ENCODE measurements at places on chromosomes 11 and 22.

DNA sequence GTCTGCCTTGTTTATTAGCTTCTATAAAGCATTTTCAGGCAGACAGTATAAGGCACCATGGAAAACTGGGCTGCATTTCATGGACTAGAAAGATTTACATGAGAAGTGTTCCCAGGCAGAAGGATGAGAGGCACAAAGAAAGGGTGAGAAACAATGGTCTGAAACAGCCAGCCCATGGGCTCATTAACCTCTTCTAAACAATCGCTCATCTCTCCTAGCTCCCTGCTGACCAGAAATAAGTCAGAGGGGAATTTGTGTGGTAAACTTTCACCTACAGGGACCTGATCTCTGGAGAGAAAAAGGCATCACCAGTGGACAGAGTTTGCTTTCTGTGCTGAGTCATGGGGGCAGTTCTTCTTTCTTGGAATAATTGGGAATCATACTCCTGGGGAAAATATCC, 51.8 kb upstream of the KIRREL3 start:
- DNase-seq = no peak

DNA sequence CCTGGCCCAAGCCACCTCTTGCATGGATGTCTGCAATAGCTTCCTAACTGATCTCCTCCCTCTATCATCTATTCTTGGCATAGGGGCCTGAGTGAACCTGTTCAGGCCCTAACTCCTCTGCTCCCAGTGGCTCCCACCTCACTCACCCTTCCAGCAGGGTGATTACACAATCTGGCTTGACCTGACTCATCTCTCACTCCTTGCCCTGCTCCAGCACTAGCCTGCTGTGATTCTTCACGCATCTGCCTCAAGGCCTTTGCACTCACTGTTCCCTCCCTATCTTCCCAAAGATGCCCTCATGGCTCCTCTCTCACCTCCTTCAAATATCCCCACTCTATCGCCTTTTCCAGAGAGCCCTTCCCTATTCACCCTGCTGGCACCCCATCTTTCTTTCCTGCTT, 10.5 kb downstream of the SCN4B start:
- DNase-seq = no peak

GRCh38 chr11:30879322-30880005, 293.3 kb upstream of the MPPED2 start:
- no peak for DNase-seq

DNA sequence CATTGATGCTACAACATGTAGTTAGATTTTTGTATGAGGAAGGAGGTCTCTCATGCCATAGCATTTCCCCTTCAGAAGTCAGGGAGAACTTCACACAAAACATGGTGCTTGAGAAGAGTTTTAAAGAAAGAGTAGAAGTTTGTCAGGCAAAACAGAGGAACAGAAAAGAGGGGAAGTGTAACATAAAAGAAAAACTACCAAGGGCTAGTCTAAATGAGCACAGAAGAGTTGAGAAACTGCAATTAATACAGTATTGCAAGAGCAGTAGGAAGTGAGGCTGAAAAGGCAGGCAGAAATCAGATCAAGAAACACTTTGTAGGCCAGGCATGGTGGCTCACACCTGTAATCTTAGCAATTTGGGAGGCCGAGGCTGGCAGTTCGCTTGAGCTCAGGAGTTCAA, 61.0 kb downstream of the FAM168A start:
- DNase-seq = no peak

DNA sequence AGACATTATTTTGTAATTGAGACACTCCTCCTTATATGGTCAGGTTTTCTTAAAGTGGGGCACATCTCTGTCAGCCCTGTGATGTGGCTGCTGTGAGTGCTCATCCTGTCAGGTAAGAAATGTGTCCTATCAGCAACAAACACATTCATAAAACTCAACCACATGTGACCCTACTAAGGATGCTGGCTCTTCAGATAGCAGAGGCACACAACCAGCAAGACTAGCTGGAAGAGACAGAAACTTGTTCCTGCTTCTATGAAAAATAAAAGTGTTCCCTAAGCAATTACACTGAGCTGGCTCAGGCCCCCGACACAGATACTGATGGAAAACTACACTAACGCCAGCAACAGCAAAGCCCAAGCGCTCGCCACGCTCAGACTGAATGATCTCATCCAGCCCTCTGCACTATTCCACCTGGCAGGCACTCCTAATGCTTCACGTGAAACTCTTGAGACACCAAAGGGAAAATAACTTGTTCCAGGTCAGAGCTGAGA, 49.8 kb upstream of the CYP2D6 start:
- peak; percentile 85 for DNase-seq

- DNase-seq = no peak
Observed at GRCh38 chr11:128757886-128758612, 64.2 kb downstream of the FLI1 start.

- no peak for DNase-seq
Observed at GRCh38 chr11:2390091-2390724, 10.3 kb upstream of the TSSC4 start.

GRCh38 chr11:110000850-110001249, 92.3 kb upstream of the ZC3H12C start:
- no peak for DNase-seq

DNA sequence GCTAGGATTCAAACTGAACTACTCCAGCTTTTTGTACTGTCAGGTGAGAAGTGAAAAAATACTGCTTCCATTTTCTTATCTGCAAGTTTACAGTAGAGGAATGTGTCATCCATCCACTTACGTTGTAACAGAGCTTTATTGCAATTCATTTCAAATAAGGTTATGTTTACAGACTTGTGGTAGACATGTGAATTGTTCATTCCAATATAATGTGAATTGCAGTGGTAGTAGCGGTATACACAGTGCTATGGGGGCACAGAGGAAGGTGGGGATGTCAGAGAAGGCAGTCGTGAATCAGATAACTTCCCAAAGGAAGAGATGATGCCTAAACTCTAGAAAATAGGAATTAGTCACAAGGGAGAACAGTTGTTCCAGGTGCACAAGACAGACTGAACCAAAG, 42.5 kb downstream of the CEP57 start:
- no peak for DNase-seq

GRCh38 chr11:75733431-75734107, 15.9 kb downstream of the MOGAT2 start:
- DNase-seq = no peak

DNA sequence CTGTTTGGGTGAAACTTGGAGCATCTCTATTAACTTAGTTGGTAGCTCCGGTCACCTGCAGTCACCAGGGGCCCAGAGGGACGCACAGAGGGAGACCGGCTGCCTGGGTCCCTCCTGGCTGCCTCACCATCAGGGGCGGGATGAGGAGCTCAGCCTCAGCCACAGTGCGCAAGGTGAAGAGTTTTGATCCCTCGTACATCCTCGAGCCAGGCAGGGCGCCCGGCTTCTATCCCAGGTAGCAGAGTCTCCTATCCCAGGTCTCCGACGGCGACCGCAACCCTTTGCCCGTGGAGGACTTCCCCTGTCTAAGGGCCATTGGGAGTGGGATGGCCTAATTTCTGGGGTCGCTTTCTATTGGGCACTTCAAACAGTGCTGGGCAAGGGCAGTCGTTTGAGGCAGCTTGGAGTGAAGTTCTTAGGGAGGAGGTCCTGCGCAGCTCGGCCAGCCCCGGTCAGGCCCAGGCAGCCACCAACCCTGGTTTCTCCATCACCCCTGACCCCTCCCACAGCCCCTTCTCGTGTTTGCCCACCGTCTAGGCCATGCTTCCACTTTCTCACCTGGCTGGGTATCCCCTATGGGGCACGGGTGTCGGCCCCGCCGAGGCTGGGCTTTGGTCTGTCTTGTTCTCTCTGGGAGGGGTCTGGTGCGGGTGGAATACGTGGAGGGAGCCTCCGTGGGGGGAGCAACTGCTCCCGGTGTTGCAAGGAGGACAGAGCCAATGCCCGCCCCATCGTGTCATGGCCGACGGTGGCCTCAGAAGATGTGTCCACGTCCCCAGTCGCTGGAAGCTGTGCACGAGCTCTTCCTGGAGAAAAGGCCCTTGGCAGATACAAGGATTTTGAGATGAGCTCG, 3.6 kb upstream of the MRGPRG start:
- DNase-seq = no peak

DNA sequence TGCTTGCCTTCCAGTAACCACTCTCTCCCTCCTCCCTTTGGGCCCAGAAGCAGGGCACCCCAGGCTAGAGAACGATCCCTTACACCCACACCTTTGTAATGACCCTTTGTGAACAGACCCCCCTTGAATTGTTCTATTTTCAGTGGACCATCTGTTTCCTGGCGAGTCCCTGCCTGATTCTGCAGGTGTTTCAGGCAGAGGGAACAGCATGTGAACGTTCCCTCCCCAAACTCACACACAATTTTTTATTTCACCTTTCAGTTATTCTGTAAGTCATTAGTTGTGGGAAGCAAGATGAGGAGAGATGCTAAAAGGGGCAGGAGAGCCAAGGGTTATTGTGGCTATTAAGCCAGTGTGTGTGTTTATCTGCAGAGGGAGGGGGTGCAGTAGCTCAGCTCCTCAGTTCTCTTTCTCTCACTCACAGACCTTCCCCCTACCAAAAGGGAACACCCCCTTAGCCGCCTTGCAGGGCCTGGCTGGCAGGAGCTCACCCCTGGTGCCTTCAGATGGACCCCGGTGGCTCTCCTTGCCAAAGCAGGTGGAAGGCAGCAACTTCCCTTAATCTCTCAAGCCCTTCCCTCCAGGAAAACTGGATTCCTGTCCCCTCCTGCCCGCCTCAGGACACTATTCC, 64.8 kb upstream of the SPON1 start:
- DNase-seq = no peak

DNA sequence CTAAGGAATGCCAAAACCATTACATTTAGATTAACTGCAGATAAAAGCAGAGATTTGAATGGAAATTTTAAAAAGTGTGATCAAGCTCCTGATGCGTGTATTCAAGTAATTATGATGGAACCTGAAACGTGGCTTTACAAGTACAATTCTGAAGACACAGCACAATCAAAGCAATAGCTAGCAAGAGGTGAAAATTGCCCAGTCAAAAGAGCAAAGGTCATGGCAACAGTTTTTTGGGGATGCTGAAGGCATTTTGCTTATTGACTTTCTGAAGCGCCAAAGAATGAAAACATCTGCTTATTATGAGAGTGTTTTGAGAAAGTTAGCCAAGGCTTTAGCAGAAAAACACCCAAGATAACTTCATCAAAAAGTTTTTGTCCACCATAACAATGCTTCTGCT, 389.6 kb upstream of the TENM4 start:
- no peak for DNase-seq

DNA sequence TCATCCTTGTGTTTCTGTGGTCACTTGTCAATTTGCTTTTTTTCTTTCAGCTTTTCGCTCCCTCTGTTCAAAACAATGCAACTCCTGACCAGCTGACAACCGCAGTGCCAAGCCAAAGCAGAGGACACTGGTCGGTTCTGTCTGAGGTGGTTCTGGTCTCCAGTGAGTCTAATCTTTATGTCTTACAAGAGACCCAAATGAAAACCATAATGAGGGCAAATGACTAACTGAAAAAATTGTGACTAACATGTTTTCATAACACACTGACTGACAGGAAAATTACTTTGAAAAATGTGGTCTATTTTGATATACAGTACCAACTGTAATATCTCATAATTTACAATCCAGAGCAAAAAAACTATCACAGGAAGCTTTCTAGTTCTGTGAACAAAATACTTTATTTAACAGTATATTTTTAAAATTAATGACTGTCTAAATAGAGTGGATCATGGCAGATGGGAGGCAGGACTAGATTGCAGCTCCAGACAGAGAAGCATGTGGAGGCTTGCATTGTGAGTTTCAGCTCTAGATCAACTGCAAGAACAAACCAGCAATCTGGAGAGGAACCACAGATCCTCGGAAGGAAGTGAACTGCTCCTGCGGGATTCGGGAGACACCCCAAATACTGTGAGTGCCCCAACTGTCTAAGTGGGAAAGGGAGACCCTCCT, 311.8 kb downstream of the SBF2 start:
- no peak for DNase-seq

DNA sequence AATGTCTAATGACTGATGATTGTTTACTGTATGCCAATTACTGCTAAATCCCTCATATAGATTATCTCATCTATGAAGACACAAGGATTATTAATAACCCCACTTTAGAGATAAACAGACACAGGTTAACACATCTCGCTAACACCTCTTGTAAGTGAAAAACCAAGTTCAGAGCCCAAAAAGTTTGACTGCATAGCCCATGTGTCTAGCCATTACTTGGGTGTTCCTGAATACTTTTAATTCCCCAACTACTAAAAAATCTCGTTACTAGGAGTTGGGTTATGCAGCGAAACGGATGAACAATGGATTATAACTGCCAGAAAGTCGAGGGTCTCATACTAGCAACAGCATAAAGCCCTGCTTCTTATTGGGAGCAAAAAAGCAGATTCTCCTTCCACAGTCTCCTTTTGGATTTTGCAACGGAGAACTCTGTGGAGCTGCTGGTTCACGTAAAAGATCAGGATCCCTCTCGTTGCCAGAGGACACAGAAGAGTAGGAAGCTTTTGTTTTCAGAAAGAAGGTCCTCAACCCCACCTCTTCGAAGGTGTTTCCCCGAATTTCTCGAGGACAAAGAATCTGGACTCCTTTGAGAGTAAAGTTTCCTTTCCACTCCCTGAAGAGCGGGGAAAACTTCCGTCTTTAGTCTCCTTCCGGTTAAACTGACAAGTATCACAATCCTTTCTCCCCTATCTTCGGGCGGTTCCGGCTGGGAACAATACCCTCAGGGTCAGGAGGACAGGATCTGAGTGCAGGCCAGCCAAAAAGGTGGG, 979 bp downstream of the ZBED5 start:
- DNase-seq = peak; percentile 25

DNA sequence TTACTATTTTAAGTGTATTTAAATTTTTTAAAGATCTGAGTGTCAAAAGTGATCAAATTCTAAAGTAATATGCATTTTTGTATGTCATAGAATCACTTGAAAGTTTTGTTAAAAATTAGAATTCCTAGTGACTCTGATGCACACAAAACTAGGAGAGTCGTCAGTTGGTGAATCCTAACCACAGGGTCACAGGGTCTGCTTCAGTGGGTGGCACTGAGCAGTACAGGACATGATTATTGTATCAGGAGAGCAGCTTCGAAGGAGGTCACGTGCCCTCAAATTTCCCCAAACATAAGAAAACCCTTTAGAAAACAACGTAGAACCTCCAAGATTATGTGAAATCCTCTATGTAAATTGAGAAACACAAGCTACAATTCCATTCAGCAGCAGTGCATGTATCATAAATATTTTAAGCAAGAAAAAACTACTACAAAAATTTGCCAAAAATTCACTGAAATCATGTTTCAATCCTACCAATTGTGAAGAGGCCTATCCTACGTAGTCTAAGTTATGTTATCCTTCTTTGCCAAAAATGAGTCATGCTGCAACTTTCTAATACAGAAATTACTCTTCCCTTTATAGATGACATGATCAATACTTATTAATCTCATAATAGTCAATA, 323.6 kb downstream of the AASDHPPT start:
- DNase-seq = no peak

DNA sequence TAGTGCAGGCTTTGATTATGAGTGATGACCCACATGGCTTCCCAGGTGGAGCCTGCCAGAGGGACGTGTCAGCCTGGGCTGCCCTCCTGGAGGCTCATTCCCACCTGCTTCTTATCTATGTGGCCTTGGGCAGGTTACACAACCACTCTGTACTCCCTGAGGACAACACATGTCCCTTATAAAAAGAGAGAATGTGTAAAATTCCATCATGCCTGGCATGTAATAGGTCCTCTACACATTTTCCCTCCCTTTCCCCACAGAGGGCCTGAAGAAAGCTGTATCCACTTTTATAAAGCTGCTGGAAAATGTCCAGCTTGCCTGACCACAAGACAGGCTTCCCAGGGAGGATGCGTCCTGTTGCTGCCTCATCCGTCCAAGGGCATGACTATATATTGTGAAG, 55.0 kb upstream of the VSTM5 start:
- DNase-seq = no peak

GRCh38 chr11:1507381-1508140, 21.0 kb upstream of the MOB2 start:
- DNase-seq = no peak

Data from hematopoietic multipotent progenitor cell treated with erythropoietin and hydrocortisone succinate and interleukin-3 and kit ligand, for 15 days (in vitro differentiated cells).